Umbilical cord (tissue), 2 donors: ENCODE measurements at places on chromosomes 3 and 15.

GRCh38 chr3:46664188-46664970 is 29.1 kb downstream of the ALS2CL start:
- no peak for DNase-seq

GRCh38 chr3:195755391-195755790 is 34.6 kb downstream of the MUC20 start:
- DNase-seq: no peak

- peak; percentile 31 for DNase-seq
Observed at GRCh38 chr3:6785726-6786125, 75.2 kb upstream of the GRM7 start.

- DNase-seq: peak; percentile 6
Observed at GRCh38 chr3:88005066-88005465, 53.7 kb downstream of the CGGBP1 start.
